ENCODE measurements at places on chromosomes 11 and 22. TPM values are rescaled to one million over a fixed set of nuclear protein-coding genes. Genes with fewer than 3 reads are reported as not detected.

Gene TCN1
- total RNA-seq: 0.45 TPM

Gene GGTLC2
- total RNA-seq: not detected

Gene C11orf42
- total RNA-seq: not detected

Gene SHISA8
- 0.18 TPM for total RNA-seq

Gene NTM
- total RNA-seq: not detected

Gene SERHL2
- total RNA-seq: 0.13 TPM

Gene UPK3A
- total RNA-seq: not detected

Gene ART1
- not detected for total RNA-seq

Gene C11orf16
- total RNA-seq: not detected

Gene HBE1
- not detected for total RNA-seq

Gene BDNF
- 9.3 TPM for total RNA-seq

Gene UBQLNL
- not detected for total RNA-seq

Gene MYO7A
- 1.2 TPM for total RNA-seq
